ENCODE measurements at places on chromosomes 11 and 22.

DNA sequence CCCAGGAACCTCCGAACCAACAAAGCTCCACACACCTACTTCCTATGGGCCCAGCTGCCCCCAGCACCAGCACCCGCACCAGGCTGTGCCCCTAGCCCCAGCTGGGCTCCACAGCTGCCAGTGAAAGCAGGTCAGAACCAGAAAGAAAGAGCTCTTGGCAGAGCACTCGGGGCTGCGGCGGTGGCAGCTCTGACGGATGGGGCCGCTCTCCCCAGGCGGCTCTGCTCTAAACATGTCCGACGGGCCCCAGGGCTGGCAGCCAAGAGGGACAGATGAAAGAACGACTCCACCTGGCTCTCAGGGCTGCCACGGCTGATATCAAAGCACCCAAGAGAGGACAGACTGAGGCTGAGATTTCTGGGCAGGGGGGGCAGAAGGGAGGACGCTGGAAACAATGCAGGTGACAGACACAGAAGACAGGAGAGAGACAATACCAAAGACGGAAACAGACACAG lies 25.7 kb downstream of the LRFN4 start:
- peak; percentile 72 for DNase-seq

- no peak for DNase-seq
These were observed 39.9 kb downstream of the ZDHHC13 start for GRCh38 chr11:19156892-19157291.

DNA sequence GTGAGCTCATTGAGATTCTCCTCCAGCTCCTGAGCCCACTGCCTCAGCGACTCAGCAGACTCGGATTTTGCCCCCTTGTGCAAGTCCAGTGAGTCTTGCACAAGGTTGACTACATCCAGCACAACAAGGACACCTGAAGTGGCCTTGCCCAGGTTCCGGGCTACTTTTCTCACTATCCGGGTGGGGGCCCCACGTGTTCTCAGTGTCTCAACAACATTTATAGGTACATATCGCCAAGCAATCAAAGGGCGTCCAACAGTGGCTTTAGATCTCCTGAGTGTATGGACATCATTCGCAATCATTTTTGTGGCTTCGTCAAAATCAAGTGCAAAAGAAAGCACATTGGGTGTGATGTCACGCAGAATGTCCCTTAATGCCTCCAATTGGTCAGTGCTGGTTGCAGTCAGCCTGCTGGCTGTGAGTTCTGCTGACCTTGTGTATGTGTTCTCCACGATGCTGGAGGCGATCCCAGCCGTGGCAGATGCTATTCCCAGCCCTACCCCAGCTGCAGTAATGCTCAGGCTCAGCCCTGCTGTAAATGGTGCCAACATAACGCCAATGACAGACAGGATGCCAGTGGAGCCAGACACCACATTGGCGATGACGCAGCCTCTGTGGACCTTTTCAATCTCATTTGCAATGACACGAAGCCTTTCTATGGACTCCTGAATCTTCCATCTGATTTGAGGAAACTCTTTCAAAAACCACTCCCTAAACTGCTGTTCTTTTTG lies 10.3 kb downstream of the APOL4 start:
- DNase-seq, result peak; percentile 66

DNA sequence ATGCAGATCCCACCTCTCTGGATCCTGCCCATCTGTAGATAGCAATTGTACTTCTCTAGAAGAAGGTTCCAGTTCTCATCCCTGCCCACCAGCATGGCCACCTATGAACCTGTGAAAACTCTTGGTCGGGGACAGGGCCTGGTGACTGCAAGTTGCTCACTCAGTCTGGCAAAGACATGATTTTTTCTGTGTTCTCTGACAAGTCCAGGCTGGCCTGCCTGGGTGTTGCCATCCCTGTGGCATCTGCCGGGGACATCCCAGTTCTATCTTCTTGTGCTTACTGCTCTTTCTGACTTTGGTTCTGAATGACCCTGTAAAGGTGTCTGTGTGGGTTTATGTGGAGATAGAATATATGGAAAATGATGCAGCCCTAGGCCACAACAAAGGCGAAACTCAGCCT lies 545.8 kb downstream of the INSC start:
- DNase-seq, result no peak

DNA sequence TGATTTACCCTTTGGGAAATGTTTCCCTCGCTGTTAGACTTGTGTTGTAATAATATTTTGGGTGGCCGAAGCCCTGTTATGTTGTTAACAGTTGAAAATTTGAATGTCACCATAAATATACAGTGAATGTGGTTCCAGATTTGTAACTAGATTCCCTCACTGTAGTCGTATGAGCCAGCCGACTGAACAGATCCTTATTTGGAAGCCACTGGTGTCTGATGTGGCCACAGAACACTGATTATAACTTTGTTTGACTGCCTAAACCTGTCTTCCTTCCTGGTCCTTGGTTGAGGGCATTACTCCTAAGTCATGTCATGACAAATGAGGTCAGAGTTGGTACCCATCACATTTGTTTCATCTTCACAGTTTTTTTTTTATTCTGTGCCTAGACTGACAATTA lies 45.4 kb downstream of the YAP1 start:
- DNase-seq, result no peak

- DNase-seq, result no peak
These were observed 43.5 kb downstream of the DRG1 start for GRCh38 chr22:31442768-31443489.

GRCh38 chr22:26546282-26546681 lies 34.0 kb upstream of the TFIP11 start:
- DNase-seq, result no peak

DNA sequence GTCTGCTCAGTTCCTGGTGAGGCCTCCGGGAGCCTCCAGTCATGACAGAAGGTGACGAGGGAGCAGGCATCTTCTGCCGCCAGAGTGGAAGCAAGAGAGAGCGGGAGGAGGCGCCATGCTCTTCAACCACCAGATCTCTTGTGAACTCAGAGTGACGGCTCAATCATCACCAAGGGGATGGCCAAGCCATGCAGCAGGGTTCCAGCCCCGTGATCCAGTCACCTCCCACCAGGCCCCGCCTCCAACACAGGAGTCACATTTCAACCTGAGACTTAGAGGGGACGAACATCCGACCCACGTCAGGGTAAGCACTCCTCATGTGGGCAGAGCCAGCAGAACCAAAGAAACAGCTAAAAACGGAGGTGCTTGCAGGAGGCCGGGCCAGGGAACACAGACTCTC lies 1470.5 kb downstream of the BRD1 start:
- no peak for DNase-seq

DNA sequence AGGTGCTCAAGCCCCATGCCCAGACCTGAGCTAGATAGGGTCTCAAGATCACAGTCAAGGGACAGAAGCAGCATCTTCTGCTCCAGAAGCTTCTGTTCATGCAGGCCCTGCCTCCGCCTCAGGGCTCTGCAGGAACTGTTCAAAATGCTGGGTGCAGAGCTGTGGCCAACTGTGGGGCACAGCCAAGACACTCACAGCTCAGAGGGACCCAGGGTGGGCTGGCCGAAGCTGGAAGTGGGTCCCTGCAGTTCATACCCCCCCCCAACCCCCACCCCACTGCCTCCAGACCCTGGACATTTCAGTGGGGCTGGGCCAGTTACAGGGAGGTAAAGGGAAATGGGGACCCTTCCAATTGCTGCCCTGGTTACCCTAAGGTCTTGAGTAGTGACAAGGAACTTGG lies 129.0 kb downstream of the CRYBB2 start:
- no peak for DNase-seq

- DNase-seq, result peak; percentile 58
These were observed 144.2 kb downstream of the TRIM29 start for GRCh38 chr11:119993722-119994121.

DNA sequence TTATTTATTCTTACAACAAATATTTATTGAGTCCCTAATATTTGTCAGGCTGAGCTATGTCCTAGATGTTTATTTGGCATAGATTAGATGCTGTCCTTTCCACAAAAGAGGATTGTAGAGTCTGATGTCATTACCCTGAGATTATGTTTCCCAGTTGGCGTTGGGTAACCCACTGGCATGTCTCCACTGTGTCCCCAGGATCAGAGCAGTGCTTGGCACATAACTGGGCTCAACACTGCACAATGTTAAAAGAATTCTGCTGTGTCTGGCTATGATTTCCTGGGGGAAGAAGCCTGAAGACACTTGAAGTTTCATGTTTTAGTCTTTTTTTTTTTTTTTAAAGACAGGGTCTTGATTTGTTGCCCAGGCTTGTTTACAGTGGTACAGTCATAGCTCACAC lies 4.0 kb downstream of the RCN1 start:
- no peak for DNase-seq

DNA sequence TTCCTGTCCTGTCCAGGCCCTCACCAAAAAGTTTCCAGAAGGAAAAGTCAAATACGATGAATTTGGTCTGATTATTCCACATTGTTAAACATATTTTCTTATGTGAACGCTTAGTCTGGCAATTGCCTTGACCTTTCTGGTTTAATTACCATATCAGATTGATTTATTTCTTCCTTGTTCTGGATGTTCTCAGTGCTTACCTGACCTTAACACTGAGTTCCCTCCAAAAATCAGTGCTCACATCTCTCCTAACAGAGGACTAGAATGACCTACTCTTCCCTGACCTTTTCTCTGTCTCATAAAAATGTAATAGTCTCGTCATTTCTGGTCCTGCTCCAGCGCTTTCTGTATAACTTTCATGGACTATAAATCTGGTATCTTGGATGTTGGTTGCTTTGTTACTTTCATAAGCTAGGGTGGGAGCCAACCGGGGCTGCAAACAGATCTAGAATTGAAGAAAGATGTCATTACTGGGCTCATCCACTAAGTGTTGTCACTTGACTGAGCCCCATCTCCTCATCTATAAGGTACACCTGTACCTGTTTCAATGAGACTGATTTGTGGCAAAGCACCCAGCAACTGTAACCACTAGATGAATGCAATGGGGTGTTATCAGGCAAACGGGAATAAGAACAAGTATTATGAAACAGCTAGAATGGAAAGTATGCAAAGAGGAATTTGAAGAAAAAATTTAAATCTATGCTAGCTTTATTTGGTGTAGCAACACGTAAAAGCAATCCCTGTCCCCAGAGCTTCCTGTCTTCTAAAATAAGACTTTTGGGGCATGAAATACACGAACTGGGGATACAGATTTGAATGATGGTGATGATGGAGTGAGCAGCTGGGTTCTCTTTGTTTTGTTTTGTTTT lies 2.4 kb downstream of the FADS2 start:
- DNase-seq, result no peak

DNA sequence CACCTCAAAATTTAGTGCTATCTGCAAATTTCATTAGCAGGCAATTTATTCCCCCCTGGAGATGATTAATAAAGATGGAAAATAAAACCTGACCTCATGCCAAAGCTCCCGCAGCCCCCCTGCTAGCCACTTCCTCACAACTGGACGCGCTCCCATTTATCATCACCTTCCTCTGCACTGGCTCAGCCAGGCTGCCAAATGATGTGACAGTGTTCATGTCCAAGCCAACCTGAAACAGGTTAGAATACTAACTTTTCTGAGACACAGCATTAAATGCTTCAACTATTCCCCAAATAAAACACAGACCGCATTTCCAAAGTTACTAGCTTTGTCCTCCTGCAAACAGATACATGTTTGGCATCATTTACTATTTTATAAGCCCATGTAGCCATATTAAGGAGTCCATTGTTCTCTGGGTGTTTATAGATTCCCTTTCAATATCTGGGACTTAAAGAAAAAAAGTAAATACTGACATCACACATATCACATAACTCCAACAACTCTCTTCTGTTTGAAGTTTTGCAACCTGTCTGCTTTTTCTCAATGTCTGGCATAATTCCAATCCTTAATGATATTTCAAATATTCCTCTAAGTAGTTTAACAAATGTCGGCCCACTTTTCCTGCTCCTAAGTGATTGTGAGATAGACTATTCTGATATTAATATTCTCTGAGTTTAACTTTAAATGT lies 829.7 kb upstream of the FAT3 start:
- peak; percentile 24 for DNase-seq

- peak; percentile 58 for DNase-seq
These were observed 102.4 kb downstream of the RPL27A start for GRCh38 chr11:8784954-8785353.

- DNase-seq, result no peak
These were observed 21.7 kb downstream of the PTPN5 start for GRCh38 chr11:18769802-18770456.

DNA sequence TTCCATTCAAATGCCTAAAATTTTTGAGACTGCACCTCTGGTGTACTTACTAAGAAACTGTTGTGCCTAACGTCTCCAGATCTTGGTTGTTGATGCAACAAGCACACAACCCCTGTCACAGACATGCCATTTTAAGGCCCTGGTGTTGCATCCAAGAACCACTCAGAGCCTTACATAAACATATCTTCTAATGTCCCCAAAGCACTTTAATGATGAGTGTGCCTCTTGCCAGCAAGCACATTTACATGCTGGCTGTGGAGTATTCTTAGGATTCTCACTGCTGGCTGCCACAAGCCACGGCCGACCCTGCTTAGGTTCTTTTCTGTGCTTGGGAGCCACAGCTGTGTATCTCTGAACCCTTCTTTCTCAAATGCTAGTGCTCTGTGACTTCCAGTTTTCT lies 201.4 kb downstream of the ADAMTS15 start:
- no peak for DNase-seq

DNA sequence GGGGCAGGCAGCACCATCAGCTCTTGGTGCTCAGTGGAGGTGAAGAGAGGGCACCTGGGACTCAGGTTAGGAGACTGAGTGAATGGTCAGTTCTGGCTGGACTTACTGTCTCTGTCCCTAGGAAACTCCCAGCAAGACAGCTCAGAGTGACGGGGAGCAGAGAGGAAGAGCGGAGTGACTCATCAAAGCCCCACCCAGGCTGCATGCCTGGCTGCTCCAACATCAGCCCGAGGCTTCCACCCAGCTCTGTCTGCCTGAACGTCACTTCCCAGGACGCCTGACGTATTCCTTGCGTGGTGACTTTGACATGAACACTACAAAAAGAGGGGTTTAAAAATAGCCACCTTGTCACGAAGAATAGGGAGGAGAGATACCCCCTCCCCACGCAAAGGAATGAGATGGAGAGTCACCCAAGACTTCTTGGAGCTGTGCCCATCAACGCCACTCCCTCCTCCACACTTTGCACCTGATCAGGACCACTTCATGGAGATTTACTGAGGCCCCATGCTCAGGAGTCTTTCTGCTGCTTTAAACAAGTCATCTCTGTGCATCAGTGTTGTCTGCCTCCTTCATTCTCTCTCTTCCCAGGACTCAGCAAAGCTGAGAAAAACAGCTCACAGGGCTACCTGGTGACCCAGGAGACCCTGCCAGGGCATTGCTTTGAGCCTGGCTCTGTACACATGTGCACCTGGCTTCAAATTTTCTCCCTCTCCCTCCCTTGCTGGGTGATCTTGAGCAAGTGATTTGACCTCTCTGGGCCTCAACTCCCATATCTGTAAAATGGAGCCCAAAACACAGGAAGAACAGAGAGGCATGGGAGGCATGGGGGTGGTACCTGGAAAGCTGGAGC lies 83.1 kb downstream of the MN1 start:
- DNase-seq, result peak; percentile 80

DNA sequence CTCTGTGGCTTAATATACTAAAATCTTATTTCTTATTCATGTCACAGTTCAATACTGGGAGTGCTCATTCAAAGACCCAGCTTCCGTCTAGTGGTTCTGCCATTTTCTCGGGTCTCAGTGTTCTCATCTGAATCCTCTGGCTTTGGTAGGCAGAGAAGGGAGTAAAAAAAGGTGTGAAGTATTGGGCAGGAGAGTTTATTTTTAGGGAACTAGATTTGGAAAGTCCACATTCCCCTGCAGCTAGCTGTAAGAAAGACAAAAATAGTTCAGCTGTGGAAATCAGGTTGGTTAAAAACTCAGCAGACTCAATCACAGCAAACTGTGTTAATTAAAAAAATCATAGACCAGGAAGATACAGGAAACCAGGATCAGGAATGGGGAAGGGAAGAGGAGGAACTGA lies 4.1 kb upstream of the LYVE1 start:
- no peak for DNase-seq

GRCh38 chr22:23604939-23605712 lies 25.0 kb upstream of the IGLL1 start:
- DNase-seq, result no peak

Data from tongue (tissue), 3 donors.